GM10248 (cell line): ENCODE measurements at places on chromosomes 16 and 17.

- no peak for DNase-seq
Measured at GRCh38 chr17:19780846-19781245, 32.7 kb upstream of the ALDH3A1 start.

- no peak for DNase-seq
Measured at GRCh38 chr16:80202831-80203413, 337.9 kb upstream of the DYNLRB2 start.

GRCh38 chr17:16474012-16474725 is 17.8 kb downstream of the LRRC75A start:
- DNase-seq, result no peak

GRCh38 chr16:88967830-88968588 is 9.0 kb downstream of the CBFA2T3 start:
- DNase-seq, result peak; percentile 86

- DNase-seq, result no peak
Measured at GRCh38 chr16:20744922-20745440, 3.4 kb upstream of the THUMPD1 start.

GRCh38 chr17:27965224-27965623 is 72.1 kb upstream of the LYRM9 start:
- no peak for DNase-seq

DNA sequence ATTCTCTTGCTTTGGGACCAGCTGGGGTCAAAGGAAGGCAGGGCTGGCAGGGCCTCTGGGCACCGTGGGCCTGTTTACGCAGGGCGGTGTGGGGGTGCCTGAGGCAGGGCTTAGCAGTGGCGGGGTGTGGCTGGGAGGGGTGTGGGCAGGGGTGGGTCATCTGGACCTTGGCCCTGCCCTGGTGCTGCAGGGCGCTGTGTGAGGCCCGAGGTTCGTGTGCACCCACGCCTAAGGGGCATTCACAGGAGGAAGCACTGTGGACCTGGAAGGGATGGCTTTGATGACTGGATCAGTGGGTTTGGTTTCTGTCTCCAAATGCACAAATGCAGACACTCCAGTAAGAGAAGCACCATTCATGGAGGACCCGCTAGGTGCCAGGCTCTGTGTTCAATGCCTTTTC is 37.3 kb downstream of the BCO1 start:
- no peak for DNase-seq

- DNase-seq, result no peak
Measured at GRCh38 chr16:86512860-86513470, 2.6 kb downstream of the FOXF1 start.

DNA sequence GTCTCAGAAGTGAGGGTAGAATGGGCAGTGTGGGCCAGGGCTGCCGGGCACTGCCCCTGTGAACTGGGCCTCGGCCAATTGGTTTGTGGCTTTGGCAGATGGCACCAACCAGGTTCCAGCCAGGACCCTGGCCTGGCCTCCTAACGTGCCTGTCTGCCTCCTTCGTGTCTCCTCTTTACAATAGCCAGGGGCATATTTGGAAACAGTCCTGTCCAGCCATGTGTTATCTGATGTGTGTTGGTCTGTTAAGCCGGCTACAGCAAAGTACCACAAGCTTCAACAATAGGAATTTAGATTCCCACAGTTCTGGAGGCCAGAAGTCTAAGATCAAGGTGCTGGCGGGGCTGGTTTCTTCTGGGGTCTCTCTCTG is 14.6 kb downstream of the CRISPLD2 start:
- DNase-seq, result no peak

DNA sequence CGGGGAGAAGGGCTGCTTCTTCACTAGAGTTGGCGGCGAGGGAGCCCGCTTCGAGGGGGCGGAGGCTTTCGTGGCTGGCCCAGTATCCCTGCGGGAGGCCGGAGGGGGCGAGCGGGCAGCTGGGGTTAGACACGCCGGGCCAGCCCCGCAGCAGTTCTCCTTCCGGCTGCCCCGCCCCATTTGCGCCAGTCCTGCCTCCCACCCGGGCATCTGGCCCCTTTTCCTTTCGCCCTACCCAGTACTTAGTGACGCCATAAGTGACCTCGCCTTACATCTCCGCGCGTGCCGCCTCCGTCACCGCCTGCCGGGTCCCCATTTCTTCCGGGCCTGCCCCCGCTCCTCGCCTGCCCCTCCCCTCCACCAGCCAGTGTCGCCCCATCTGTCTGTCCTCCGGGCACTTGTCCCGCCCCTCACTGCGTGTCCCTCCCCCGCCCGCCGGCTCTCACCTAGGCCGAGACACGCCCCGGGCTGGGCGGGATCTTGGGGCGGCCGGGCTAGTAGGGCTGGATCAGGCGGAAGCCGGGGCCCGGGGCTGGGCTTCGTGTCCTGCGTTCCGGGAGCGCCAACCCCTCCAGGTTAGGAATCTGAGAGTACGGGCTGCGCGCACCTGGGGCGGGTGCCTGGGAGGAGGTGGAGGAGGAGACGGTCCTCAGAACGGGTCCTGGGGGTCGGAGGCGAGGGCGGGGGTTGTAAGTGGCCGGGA is 14.3 kb downstream of the SPATA32 start:
- DNase-seq, result peak; percentile 99
